ENCODE measurements at places on chromosomes 12 and 14. TPM values are rescaled to one million over a fixed set of nuclear protein-coding genes. Genes with fewer than 3 reads are reported as not detected.

GRCh38 chr12:26120561-26121274, 4.1 kb downstream of the BHLHE41 start:
- no peak for DNase-seq

- DNase-seq, result no peak
Measured at GRCh38 chr12:117904051-117904450, 64.7 kb downstream of the KSR2 start.

DNA sequence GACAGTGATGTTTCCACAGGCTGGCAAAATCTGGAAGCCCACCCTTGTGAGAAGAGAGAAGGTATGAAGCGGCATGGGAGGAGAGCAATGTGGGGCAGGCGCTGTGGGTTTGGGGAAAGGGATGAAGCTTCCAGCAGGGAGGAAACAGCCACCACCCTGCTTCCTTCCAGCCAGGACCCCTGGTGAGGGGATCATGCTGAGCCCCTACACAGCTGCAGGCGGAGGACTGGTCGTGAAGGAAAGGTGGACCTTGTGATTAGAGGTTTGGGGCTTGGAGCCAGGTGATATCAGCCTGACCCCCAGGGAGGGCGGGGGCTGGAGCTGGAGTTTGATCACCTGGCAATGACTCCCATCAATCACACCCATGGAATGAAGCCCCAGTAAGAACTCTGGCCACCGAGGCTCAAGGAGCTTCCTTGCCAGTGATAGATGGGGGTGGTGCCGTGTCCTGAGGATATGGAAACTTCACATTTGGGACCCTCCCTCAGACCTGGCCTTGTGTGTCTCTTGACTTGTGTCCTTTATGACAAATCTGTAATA, 48.6 kb downstream of the RIMBP2 start:
- DNase-seq, result no peak

DNA sequence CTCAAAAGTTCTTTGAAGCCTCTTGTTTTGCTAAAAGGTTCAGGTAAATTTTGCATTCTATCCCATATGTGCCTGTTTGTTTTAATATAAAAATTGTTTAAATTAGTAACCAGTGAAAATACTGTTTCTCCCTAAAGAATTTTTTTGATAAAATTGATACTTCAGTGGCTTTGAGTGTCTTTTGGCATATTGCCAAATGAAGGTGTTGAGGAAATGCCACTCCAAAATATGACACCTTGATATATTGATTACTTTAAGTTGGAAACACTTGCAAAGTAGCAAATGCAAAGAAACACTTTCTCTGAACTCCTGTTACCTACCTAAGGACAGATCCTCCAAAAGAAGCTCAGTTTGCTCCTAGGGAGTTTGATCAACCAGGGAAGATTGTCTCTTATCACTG, 8.4 kb downstream of the STYX start:
- no peak for DNase-seq

ENDOU gene
- 0.30 TPM for total RNA-seq

Measured in left ventricle myocardium superior (tissue), 1 donor.